ENCODE measurements at places on chromosomes 6 and 20.

DNA sequence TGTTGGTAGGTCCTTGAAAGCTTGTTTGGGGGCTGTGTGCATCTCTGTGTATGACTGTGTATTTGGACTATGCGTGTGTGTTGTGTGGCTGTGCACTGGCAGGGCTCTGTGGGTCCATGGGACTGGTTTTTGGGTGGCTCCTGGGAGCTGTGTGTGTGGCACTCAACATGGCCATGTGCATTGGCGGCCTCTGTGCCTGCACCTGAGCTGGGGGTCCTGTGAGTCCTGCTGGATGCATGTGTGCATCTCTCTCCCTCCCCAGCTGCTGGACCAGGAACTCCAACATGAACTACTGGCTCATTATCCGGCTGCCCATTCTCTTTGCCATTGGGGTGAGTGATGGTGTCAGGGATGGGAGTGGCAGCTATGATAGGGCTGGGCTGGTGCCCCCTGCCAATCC, 30.1 kb downstream of the GLP1R start:
- no peak for DNase-seq

DNA sequence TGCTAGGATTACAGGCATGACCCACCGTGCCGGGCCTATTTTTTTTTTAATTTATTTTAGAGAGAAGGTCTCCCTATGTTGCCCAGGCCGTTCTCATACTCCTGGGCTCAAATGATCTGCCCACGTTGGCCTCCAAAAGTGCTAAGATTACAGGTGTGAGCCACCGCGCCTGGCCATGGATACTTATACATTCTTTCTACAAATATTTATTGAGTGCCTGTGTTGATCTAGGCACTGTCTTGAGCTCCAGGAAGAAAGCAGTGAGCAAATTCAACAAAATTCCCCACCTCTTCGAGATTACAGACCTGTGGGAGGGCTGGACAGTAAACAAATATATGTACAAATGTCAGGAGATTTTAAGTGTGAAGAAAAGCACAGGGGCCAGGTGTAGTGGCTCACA, 37.9 kb downstream of the MGME1 start:
- no peak for DNase-seq

GRCh38 chr6:121522771-121523386, 87.4 kb downstream of the GJA1 start:
- peak; percentile 74 for DNase-seq

GRCh38 chr6:148460876-148461646, 118.4 kb downstream of the SASH1 start:
- no peak for DNase-seq

DNA sequence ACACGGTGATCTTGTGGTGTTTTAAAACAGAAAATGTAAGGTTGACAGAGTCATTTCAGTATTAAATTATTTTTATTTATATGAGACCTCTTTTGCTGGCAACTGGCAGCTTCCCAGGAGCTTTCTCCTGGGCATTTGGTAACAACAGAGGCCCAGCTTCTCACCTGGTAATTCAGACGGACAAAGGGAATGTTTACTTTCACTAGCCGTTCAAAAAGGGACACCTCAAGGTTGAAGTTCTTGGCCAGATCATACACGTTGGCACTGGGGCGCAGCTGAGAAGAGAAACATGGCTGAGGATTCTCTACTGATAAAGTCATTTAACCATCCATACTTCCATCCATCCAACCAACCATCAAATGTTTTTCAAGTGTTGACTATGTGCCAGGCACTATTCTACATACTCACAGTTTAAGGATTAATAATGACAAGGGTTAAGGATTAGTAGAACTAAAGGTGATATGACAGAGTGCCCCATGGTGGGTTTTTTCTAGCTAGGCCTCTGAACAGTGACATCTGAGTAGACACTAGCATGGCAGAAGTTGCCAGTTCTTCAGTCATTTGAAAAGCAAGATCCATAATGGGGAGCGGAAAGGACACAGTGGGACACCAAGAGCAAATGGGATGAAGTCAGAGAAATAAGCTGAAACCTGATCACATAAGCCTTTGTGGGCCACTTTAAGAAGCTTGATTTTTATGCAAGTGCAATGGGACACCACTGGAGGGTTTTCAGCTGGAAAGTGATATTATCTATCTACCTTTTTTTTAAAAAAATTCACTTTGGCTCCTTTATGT, 25.1 kb downstream of the ZNFX1 start:
- DNase-seq: no peak

Measured in AG10803 (cell line).